NCI-H510A (cell line): ENCODE measurements at places on chromosomes 5 and 9.

DNA sequence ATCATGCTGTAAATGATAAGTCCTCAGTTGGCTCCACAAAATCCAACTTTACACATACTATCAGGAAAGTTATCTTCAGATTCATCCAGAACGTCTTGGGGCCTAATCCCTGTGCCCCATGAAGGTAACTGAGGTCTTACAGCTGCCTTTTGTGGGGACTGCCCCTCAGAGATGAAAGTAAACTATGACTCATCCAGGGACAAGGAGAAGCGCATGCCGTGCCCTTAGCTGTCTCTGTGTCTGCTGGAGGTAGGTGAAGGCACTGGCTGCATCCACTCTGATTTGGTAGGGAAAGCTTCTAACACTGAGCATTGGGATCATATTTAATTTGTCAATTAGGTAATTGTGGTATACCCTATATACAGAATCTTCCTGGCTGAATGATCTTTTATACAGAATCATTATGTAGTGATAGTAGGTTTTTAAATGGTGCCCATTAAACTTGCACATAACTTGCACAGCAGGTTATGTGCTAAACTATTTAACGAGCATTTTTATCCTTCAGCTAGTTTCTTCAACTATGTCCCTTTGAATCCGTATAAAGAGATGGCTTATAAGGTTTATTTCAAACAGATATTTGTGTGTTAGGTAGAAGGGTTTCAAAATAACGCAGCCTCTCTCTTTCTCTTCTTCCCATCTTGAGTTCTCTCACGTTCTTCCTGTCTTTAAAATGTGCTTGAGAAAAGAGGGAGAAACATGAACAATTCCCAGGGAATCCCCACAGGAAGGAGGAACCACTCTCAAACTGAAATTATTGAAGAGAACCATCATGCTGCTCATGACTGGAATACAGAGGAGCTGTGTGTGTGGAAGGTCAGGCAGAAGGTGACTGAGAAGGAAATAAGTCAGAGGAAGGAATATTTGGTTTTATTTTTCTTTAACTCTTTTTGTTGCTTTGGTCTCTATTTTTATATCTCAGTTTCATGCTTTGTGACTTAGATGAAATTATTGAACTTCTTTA, 250.9 kb downstream of the CD180 start:
- no peak for DNase-seq

DNA sequence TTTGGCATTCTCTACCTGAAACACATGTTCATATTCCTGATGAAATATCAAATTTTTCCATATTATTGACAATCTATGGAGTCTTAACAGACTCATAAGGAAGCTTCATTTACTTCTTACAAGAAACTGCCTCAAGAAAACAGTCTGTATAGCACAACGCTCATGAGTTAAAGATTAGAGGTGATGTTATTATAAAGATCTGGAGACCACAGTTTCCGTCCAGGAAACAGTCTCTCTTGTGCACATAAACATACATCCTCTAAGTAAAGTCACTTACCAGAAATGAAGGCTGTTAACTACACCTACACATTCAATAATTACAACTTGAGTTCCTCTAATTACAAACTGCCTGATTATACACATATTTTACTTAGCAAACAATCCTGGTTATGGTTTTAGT, 86.9 kb downstream of the RAPGEF6 start:
- DNase-seq: no peak

DNA sequence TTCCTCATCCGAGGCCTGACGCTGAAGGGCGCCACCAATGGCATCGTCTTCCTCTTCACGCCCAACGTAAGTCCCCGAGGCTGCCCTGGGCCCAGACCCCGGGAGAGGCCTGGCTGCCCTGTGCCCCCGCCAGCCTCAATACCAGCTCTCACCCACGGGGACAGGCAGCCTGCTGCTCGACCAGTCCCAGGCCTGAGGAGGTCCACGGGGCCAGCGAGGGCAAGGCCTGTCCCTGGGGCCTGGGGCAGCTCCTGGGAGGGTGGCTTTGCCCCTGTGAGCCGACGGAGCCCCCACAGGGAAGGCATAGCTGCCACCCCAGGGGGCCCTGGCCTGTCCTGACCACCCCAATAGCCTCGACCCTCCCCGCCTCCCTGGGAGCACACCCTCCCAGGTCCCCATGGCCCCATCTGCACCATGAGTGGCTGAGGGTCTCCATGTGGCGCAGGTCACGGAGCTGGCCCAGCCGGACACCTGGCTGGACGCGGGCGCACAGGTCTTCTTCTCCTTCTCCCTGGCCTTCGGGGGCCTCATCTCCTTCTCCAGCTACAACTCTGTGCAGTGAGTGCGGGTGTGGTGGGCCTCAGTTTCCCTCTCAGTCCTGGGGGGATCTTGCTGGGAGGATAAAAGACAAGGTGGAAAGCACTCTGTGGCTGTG, 11.5 kb upstream of the SLC6A18 start:
- DNase-seq: no peak

GRCh38 chr9:69153707-69154521, 20.2 kb upstream of the TJP2 start:
- DNase-seq: peak; percentile 31

- no peak for DNase-seq
These were observed 411.1 kb upstream of the MPDZ start for GRCh38 chr9:13690595-13690994.

DNA sequence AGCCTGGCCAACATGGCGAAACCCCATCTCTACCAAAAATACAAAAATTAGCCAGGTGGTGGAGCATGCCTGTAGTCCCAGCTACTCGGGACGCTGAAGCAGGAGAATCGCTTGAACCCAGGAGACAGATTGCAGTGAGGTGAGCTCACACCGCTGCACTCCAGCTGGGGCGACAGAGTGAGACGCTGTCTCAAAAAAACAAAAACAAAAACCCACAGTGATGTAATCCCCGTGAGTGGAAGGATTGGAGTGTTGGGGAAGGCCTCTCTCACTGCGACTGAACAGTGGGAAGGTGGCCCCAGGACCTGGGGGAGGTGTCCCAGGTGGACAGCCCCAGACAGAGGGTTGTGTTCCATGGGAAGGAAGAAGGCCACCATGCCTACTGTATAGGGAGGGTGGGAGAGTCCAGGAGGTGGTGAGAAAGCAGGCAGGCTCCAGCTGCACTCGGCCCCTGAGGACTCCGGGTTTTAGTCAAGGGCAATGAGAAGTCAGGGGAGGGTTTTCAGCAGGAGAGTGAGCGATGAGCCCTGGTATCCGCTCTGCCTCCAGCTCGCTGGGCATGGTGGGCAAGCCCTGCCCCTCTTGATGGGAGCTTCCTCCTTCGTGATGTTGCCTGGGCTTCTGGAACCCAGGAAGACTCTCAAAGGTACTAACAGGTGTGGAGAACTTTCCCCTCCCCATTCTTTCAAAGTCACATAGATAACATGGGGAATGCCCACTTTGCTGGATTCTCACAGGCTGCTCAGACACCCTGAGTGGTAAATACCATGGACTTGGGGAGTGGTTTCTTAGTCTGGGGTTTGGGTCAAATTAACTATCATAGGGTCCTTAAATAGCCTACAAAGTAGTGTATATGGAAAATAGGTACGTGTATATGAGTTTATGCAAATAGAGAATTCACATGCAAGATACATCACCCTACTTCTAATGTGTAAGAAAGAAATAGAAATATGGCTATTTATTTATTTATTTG, 74.7 kb downstream of the PPARGC1B start:
- no peak for DNase-seq

DNA sequence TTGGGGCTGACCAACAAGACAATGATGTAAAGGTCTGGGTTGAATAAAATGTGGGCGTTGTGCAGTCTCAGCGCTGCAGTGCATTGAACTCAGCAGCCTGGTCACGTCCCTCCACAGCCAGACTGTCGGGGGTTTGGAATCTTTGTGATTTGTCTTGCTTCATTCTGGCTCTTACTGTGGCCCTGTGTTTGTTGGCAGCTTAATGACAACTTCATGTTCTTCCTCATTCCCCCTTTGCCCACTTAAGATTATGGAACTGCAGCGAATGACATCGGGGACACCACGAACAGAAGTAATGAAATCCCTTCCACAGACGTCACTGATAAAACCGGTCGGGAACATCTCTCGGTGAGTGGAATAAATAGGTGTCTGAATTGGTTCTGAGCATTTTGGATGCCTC, 75.2 kb downstream of the NTRK2 start:
- DNase-seq: no peak

DNA sequence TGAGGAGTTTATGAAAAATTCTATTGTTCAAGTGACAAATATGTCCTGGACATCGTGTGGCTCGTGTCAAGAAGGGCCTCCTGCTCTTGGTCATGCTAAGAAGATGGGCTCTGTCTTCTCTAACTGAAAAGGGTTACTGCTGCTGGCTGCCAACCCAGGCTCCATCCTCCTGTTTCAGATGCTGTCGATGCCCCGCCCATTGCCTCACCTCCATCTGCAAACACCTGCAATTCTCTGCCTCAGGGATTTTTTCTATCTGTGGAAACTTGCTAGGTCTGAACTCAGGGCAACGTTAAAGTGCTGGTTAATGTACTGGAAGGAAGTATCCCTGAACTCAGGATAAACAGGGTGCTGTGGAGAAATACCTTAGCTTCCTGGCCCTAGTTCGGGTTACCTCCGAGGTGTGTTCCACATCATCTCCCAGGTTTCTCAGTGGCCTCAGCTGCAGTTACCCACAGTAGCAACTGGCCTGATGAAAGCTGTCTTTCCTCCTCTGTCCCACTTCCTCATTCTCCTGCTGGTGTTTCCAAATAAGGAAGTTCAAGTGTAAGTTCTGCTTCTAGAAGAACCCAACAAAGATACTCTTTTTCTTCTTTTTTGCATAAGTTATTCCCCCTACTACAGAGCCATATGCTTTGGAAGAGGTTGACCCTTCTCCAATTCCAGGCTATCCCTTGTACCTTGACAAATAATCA, 151.7 kb upstream of the SMIM23 start:
- no peak for DNase-seq

GRCh38 chr9:92463984-92464383, 18.3 kb downstream of the ASPN start:
- no peak for DNase-seq

DNA sequence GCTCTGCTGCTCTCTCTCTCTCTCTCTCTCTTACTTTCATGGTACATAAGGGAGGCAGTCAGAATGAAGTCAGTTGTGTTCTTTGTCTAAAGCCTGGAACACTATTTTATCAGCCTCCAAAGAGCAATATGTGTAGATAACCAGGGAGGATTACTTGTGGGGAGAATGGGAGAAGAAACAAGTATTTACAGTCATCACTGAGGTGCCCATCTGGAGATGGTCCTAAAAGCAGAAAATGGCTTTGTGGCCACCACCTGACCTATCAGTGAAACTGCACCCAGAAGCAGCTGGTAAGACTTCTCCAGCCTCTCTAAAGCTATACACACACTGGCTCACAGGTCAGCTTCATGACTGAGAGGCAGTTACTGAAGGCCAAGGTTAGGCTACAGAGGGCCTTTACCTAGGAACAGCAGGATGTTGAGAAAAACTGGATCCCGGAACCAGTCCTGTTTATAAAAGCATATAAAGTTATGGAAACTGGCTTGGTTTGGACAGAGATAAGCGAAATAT, 75.1 kb downstream of the MRPS27 start:
- DNase-seq: peak; percentile 19

DNA sequence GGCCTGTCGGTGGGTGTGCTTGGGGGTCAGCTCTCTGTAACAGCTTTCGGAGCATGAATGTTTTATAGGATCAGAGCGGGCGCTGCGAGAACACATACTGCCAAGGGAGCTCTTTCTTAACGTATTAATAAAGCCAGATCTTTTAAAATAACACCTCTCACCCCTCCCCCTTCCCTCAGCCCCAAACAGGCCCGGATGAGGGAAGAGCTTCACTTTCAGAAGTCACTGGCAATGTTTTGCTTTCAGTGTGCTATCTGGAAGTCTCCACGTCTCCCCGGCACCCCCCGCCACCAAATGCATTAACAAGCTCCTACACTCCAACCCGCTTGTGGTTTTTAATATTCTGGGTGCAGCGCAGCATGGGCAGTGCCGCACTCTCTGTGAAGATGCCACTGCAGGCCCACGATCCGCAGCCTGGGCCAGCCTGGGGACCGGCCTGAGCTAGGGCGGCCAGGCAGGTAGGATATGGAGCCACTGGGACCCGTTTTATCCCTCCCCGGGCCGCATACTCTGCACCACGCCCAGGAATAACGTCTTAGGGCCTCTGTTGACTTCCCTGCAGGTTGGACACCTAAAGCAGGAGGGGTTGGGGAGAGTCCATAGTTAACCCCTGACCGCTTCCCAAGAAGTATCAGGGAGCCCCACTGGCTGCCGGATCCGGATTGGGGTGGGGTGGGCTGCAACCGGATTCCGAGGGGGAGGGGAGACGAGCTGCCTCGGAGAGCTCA, 12.6 kb downstream of the NR2F1 start:
- DNase-seq: no peak

- DNase-seq: no peak
These were observed 331.8 kb downstream of the NDUFS4 start for GRCh38 chr5:53892224-53892623.

- DNase-seq: no peak
These were observed 20.7 kb downstream of the MAPK9 start for GRCh38 chr5:180271221-180271620.

DNA sequence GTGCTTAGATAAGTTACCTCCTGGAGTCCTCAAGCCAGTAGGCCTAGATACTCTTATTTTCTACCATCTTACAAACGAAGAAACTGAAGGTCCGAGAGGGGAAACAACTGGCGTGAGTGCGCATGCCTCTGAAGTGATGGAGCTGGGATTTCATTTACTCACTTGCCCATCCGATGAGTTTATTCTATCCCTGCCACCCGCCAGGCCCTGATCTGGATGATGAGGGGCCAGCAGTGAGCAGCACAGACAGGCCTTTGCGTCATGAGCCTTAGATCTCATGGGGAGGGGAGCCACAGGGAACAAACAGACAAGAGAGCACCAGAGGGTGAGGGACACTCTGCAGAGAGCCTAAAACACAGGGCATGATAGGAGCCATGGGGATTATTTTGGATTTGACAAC, 34.1 kb upstream of the SLC2A8 start:
- DNase-seq: no peak

- DNase-seq: no peak
These were observed 280.1 kb downstream of the KIF4B start for GRCh38 chr5:155293605-155294178.

DNA sequence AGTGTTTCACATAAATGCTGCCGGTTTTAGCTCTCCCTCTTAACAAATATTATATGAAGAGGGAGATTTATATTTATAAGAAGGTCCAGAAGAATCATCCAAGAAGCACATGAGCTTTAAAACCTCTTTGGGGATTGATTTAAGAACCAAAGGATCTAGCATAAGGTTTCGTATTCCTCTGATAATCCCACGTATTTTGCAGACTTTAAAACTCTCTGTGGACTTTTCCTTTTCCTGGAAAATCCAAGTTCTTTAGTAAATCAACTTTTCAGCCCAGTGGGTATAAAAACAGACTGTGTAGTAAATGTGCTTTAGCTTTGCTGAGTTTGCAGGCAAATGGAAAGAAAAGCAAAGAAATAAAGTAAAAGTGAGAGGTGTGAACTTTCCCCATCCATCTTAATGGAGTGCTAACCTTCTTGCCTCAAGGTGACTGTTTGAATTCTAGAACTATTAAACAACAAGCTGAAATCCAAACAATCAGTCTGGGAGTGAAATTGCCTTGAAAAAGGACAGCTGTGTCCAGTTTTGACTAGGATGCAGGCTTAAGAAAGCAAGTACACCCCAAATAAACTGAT, 363.4 kb upstream of the SLC24A2 start:
- DNase-seq: no peak
